ENCODE measurements at places on chromosomes 7 and 10.

DNA sequence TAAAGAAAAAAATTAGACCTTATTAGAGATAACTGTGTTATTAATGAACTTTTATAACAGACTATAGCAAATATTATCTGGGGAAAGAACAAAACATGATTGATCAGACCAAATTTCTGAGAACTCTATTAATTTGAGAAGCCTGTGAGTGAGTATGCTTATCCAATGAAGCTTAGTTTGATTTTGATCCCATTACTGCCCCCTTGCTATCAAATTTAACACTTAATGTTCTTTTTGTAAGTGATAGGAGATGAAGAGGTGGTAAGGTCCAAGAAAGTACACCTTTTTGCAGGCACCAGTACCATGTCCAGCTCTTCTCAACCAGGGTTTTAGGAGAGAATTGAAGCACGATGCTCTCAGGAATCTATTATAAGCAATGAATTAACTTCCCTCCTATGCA is 49.9 kb downstream of the ZNF365 start:
- no peak for DNase-seq

GRCh38 chr10:17647326-17647725 is 3.4 kb downstream of the STAM start:
- no peak for DNase-seq

DNA sequence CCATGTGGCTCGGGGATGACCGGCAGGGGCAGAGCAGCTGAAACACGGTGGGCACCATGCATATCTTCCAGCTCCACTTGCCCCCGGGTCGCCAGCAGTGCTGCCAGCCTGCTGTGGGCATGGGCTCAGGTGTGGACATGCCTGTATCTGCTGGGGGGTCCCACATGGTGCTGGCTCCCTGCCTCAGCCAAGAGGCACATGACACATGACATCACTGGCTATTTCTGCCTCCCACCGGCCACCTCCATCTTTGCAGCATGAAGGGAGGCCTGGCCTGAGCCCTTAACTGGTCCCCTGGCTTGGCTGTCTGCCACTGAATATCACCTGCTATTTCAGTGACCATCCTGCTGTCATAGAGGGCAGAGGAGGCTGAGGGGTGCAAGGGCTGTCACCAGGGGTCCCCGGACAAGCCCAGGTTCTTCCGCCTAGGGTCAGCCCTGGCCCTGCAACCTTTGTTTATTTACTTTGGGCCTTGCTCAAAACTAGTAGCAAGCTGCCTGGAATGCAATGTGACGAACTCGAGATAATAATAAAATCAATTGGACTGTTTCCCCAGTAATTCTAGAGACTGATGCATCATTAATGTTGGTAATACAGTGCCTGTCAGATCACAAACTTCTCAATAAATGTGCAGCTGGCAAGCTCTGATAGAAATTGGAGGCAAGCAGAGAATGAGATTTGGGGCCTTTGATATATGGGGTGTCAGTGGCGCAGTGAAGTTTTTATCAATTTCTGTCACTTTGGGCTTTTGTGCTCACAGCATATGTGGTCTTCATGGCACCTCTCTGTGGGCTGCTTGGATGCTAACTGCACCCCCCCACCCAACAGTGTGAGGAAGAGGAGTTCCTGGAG is 28.5 kb downstream of the ZMIZ1 start:
- no peak for DNase-seq

GRCh38 chr10:4426866-4427265 is 399.1 kb upstream of the AKR1E2 start:
- DNase-seq: no peak

DNA sequence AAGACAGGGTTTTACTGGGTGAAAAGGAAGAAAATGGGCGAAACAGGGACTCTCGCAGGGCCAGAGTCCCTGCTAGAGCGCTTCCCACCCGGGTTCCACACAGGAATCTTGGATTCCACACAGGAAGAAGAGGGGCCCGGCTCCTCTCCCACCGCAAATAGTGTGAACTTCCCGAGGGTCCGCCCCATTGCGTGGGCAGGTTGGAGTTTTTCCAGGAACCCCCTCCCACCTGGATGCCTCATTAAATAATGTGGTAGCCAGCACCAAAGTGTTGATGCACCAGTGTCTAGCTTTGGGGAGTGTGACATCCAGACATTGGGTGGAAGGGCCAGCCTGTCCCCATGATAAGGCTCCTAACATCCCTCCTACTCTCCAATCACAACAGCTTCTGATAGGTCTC is 330.3 kb upstream of the ZNF32 start:
- no peak for DNase-seq

- no peak for DNase-seq
These were observed 41.4 kb downstream of the CAMK1D start for GRCh38 chr10:12390733-12391132.

GRCh38 chr10:7192831-7193361 is 217.9 kb downstream of the SFMBT2 start:
- no peak for DNase-seq

DNA sequence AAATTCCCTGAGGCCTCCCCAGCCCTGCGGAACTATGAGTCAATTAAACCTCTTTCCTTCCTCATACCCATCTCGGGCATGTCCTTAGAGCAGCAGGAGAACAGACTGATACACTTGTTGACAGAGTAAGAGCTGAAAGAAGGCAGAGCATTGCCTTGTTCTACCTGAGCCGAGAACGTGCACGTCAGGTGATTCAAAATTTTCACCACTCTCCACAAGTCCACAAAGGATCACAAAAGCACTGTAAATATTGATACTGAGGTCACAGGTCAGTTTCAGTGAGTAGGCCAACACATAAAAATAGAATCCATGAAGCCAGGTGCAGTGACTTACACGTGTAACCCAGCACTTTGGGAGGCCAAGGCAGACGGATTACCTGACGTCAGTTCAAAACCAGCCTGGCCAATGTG is 27.8 kb downstream of the DCLRE1C start:
- DNase-seq: no peak

DNA sequence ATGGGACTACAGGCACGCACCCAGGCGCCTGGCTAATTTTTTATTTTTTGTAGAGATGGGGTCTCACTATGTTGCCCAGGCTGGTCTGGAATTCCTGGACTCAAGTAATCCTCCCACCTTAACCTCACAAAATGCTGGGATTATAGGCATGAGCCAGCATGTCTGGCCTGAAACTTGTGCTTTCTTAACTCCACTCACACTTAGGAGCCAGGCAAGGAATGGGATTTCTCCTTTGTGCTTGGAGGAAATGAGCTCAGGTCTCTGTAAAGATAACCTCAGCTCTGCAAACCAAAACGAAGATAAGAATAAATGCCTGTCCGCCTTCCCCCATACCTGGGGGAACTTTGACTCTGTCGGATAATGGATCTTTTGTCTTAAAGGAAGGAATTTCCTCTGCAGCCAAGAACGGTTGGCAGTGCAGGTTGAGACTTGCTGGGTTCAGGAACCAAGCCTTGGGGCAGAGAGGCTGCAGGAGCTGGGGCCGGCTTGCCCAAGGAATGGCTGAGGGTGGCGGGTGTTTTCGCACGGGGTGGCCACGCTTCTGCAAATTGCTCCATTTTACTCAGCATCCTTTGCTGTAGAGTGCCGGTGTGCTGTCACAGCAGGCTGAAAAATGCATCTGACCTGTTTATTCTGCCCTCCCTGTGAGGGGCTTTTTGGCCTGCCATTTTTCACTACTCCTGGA is 174.2 kb downstream of the KIAA1217 start:
- DNase-seq: no peak

DNA sequence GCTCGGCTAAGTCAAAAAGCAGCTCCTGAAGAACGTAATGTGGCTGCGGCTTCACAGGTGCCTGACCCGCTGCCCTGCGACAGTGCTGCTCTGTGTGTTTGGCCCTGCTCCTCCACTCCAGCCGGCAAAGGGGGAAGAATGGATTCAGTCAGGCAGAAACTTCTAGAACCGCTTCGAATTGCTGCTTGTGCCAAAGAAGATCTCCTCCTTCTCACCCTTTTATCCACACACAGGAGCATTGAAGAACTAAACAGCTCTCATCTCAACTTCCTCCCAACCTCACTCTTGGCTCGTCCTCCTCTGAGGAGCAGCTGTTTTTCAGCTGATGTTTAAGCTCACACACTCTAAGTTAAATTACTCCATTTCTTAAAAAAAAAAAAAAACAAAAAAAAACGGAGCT is 651.4 kb downstream of the INHBA start:
- DNase-seq: no peak

- DNase-seq: peak; percentile 49
These were observed 159.3 kb downstream of the LCOR start for GRCh38 chr10:96991313-96991841.

- DNase-seq: no peak
These were observed 115.8 kb upstream of the SEC61G start for GRCh38 chr7:54874804-54875203.

- DNase-seq: no peak
These were observed 81.3 kb upstream of the UNC5B start for GRCh38 chr10:71131096-71131495.

DNA sequence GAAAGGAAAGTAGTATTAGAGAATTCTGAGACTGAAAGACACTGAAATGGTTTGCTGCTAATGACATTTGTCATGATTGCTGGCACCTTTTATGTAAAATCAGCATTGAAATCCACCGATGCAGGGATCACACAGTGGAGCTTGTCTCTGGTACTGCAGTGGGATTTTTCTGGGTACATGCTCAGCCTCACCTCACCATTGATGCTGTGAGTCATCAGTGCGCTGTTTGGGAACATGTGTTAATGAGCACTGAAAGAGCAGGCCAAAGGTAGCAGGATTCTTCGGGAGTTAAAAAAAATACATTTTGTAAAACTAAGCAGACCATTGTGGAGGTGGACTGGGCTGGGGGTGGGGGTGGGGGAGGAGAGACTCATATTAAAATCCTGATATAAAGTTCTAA is 174.9 kb downstream of the CREB5 start:
- DNase-seq: no peak

- DNase-seq: no peak
These were observed 533.7 kb upstream of the IGFBP3 start for GRCh38 chr7:46454816-46455215.

GRCh38 chr7:4257146-4258111 is 424.7 kb upstream of the FOXK1 start:
- no peak for DNase-seq

DNA sequence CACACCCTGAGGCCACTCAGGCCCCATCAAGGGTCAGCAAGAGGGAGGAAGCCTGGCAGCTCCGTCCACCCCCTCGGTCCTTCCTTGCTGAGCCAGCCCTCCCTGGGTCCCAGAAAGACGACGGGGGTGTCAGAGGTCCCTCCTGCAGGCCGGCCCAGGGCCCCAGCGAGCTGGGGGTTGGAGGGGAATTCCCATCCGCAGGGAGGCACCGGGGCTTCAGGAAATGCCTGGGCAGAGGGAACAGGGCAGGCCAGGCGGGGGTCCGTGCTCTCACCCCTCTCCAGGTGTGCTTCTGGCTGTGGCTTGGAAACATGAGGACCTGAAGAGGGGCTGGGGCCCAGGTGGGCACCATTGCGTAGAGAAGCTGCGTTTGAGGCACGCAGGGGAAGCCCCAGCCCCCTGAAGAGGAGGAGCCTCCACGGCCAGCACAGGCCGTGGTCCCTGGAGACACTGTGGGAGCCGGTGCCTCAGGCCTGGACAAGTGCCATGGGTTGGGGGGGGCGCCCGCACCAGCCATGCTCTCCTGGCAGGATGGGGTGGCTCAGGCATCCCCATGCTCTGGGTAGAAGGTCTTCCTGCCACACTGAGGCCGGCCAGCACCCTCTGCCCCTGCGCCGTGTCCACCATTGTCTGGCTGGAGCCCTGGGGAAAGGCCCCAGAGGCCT is 66.7 kb downstream of the PDGFA start:
- no peak for DNase-seq

- no peak for DNase-seq
These were observed 717.9 kb downstream of the PHTF2 start for GRCh38 chr7:78516450-78516849.

DNA sequence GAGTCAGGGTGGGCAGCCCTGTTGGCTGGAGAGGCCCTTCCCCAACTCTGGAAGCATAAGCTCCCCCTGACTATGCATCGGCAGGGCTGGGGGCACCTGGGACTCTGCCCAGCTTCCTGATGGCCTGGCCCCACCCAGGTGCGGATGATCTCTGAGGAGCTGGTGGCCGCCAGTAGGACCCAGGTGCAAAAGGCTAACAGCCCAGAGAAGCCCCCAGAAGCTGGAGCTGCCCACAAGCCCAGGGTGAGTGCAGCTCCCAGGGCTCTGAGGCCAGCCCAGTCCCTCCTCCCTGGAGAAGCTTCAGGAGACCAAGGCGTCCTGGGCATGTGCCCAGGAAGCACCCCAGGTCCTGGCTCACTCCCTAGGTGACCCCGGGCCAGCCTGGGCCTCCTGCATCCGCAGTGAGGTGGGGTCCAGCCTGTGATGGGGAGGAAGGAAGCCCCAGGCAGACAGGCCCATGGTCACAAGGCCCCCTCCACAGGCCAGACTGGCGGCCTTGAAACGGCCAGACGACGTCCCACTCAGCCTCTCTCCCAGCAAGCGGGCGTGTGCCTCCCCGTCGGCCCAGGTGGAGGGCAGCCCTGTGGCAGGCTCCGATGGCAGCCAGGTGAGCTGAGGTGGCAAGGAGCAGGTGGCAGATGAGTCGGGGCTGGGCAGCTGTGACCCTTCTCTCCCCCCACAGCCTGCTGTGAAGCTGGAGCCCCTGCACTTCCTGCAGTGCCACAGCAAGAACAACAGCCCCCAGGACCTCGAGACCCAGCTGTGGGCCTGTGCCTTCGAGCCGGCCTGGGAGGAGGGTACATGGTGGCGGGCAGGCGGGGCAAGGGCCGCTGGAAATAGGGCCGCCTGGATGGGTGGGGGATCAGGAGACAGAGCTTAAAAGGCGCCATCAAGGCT is 3.0 kb downstream of the LRWD1 start:
- DNase-seq: no peak

DNA sequence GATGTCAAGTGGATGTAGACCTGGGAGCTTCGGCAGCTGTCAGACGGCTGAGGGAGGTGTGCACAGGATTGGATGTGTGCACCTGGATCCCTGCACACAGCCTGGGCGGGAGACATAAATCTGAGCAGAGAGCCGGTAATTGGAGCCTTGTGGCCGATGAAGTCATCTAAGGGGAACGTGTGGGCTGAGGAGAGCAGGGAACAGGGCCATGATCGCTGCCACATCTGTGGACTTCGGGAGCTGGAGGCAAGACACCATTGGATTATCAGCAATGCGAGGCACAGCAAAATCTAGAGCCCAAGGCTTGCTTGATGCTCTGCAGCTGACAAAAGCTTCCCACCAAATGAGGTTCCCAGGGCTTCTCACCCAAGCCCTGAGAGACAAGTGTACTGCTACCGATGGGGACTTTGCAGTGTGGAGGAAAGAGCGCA is 147.7 kb downstream of the PTPN20 start:
- no peak for DNase-seq

- DNase-seq: no peak
These were observed 5.2 kb upstream of the CFAP69 start for GRCh38 chr7:90239625-90240228.

DNA sequence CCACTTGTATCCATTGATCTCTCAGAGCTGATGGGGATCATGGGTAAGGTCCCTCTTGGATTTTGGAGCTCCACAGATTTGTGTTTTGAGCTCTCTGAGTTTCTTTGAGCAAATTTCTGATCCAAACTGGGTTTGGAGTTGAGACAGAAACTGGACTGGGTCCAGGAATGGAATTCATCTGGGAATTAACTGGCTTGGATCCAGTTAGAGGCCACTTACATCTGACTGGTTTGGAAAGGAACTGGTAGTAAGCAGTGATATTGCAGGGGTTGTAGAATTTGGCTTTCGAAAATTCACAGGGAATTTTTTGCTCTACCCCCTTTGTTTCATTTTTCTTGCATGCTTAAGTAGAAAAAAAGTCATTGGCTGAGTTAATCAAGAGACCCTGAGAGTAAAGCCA is 245.6 kb downstream of the SEMA3D start:
- no peak for DNase-seq
